ENCODE measurements at places on chromosomes 2 and 18.

GRCh38 chr2:56210291-56210690 lies 26.5 kb downstream of the CCDC85A start:
- no peak for DNase-seq

- DNase-seq, result no peak
These were observed 14.0 kb downstream of the SFTPB start for GRCh38 chr2:85653996-85654395.

- DNase-seq, result no peak
These were observed 203.3 kb upstream of the SPOPL start for GRCh38 chr2:138298120-138298814.

GRCh38 chr2:62222674-62223073 lies 26.8 kb downstream of the B3GNT2 start:
- DNase-seq, result no peak

DNA sequence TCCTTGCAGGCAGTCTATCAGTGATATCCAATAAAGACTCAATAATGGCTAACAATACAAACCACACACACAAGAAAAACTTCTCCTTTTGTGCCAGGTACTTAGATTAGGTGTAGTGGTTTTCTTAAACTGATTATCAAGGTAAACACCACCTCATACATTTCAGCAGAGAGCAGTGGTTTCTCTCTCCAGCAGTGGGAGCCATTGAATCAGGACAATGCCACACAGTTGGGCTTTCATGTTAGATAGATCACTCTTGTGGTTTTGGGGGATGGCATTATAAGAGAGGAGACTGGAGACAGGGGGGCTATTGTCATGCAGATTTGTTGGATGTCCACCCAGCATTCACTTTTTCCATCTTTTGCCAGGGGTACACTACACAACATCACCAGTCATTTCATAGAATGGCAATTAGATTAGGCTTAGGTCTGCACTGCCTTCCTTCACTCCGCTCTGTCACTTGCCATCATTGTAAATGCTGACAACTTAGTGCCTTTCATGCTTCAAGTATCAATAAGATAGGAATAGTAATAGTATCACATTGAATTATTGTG lies 13.6 kb upstream of the IRS1 start:
- no peak for DNase-seq

DNA sequence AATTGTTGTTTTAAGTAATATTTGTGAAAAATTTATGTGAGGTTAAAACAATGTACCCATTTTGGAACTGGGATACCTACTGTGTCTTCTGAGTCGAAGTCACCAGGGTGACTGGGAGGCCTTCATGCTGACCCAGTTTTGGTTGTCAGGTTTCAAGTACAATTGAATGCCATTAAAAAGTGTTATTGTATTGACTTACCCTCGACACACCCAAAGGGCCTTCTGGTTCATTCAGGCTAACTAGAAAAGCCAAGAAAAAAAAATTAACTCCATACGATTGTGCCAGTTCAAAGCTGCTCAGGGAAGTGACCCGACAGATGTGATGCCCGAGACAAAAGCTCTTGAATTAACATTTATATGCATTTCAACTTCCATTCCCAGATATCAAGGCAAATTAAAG lies 190.0 kb downstream of the ST6GAL2 start:
- no peak for DNase-seq

- DNase-seq, result no peak
These were observed 194.0 kb downstream of the LRATD1 start for GRCh38 chr2:14826518-14826917.

DNA sequence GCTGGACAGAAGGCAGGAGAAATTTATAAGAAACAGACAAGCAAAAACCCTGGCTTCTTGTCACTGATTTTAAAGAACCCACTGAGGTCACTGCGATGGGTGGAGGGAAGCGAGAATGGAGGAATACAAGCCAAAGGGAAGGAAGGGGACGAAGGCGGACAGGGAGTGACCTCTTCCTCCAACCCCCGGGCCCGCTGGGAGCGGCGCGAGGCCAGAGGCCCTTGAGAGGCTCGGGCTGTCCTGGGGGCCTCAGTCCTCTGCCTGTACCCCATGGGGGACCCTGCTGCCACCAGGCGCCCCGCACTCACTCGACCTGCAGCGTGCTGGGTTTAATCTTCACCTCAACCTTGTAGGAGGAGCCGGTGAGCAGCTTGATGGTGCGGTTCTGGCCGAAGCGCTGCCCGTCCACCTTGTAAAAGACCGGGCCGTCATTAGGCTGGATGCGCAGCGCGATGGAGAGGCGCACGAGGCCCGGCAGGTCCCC lies 793 bp downstream of the CNRIP1 start:
- DNase-seq, result no peak

DNA sequence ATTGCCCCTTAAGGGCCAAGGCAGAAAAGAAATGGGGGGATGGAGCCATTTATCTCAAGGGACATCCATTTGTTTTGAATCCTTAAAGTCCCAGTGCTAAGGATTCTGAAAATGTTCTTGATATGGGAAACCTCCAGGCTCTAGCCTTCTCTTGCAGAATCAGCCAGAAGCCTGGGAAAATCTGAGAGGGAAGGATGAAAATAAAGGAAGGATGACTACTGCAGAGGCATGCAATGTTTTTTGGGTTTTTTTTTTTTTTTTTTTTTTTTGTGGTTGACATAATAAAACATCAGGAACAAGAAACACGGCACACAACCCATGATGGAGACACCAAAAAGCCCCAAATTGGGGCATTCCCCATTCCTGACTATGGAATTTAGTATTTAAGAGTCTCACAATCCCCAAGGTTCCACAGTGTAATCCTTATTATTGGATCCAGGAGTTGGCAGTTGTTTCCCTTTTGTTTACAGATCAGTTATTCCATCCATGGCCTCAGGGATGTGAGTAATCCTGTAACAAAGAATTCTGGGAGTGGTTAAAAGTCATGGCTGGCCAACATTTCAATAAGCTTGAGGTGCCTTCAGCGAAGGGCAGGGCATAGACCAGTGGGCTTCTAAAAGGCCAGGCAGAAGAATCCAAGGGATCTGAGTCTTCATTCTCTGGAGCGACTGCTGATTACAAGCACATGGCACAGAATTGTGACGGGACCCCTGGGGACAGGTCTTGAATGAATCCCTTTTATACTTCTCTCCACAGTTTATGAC lies 337.5 kb downstream of the GULP1 start:
- no peak for DNase-seq

GRCh38 chr2:96393989-96394761 lies 58.6 kb downstream of the NCAPH start:
- DNase-seq, result no peak

GRCh38 chr2:195026261-195026660 lies 630.8 kb upstream of the SLC39A10 start:
- no peak for DNase-seq

DNA sequence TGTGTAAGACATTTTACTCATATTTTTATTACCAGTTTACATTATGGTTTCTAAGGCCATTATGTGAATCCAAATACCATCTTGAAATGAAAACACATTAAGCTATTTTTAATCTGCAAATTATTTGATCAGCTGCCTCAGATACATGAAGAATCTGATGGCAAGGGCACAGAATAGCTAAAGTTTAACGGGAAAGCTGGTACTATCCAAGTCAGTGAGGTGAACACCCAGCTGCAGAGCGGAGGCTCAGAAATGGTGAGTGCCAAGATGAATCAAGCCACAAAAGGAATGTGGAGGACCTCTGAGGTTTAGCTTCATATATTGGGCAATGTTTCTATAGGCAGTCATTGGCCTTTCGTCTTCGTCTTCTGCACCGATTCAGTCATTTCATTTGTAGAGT lies 75.1 kb downstream of the DPP10 start:
- no peak for DNase-seq

DNA sequence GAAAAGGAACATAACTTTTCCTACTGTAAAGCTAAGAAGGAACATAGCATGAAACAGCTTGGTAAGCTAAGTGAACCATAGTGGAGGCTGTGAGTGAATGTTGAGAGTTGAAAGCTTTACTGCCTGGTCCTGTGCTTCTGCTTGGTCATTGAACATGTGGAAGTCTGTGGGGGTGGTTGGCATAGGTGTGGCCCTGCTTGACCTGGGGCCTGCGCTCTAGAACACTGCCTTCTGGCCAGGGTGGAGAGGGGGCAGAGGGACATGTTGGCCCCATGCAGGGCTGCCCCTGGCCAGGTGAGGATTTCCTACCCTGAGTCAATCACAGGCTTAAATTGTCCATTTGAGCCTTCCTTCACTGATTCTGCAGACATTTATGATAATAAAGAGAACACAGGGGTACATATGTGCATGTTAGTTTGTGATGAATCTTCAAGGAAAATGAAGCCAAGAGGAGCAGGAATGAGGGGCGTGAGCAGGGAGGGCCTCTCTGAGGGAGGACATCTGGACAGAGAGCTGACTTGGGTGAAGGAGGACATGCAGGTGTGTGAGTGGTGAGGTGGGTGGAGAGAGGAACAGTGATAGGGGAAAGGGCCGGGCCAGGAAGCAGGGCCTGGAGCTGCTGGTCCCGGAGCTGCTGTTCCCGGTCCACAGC lies 16.6 kb downstream of the TRAF3IP1 start:
- DNase-seq, result no peak

DNA sequence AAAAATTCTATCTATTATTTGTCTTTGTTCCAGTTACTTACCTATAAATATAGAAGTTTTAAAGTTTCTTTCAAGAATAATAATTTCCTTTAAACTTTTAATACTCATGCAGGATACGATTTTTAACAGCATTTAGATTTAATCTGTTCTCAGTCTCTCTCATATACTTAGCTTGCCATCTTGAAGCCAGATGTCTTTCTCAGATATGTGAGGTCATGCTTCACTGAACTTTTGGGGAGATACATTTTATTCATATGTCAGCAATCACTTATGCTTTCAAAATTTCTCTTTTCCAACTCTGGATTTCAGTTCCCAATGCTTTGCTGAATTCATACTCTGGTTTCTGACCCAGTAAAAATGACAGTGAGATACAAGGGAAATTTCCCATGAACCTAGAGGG lies 66.5 kb upstream of the CCDC178 start:
- no peak for DNase-seq

- no peak for DNase-seq
These were observed 63.2 kb downstream of the SCG2 start for GRCh38 chr2:223538920-223539440.
